ENCODE measurements at places on chromosomes 4 and X. TPM values are rescaled to one million over a fixed set of nuclear protein-coding genes. Genes with fewer than 3 reads are reported as not detected.

GRCh38 chr4:242121-242848, 63.0 kb downstream of the ZNF732 start:
- no peaks in the 10 kb centered on the region for H3K4me1 ChIP-seq
- peak overlapping the region; percentile 31 for H3K4me3 ChIP-seq
- no peaks in the 10 kb centered on the region for H3K36me3 ChIP-seq
- peak; percentile 66 for DNase-seq
- H3K27ac ChIP-seq: no peak overlapping the region
- no peaks in the 10 kb centered on the region for H3K27me3 ChIP-seq

The TGIF2LX gene
- total RNA-seq: not detected

- no peaks in the 10 kb centered on the region for H3K36me3 ChIP-seq
- no peak for DNase-seq
- H3K27ac ChIP-seq: no peak overlapping the region
- H3K27me3 ChIP-seq: no peaks in the 10 kb centered on the region
- no peak overlapping the region for H3K4me3 ChIP-seq
Observed at GRCh38 chr4:106255195-106255594, 60.8 kb downstream of the TBCK start.

DNA sequence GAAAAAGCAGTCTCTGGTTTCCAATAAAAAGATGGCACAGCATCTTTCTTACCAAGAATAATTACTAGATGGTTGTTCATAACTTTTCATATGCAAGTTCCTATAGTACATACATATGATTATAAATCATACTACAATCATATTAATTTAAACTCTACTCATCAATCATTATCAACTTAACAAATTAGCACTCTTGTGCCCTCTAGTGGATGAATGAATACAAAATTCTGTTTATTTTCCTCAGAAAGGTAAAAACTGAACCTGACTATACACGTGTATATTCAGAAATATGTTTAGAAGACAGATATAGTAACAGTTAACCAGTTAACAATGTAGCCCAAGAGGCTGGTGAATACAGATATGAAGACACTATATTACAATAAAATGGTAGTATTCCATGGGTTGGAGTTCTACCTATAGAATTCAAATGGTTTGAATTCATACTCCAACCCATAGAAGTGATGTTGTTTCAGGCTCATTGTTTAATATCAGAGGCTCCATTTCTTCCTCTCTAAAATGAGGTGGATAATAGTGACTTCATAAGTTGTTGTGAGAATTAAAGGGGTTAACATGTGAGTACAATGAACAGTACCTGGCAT, 100.0 kb downstream of the ADAMTS3 start:
- no peaks in the 10 kb centered on the region for H3K4me1 ChIP-seq
- no peaks in the 10 kb centered on the region for H3K27me3 ChIP-seq
- no peak overlapping the region for H3K27ac ChIP-seq
- no peaks in the 10 kb centered on the region for H3K36me3 ChIP-seq
- no peak for DNase-seq
- no peak overlapping the region for H3K4me3 ChIP-seq

GRCh38 chr4:120000591-120001296, 65.9 kb downstream of the MAD2L1 start:
- H3K4me1 ChIP-seq: no peaks in the 10 kb centered on the region
- no peak overlapping the region for H3K27ac ChIP-seq
- no peaks in the 10 kb centered on the region for H3K27me3 ChIP-seq
- no peak overlapping the region for H3K4me3 ChIP-seq
- no peak for DNase-seq
- H3K36me3 ChIP-seq: no peaks in the 10 kb centered on the region

DNA sequence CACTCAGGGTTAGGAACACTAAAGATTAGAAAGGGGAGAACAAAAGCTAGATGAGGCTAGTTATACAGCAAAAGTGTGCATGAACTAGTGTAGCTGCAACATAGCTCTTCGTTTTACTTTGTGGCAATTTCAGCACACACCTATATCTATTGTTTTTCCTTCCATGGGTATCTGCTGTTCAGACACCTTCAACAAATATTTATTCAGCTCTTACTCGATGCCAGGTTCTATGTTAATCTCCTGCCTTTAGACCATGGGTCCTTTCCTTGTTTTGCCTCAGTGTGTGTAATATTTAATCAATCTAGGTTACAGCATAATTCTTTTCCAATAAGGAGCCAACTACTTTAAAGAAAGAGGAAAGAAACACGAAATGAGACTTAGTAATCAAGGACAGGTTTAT, 10.4 kb upstream of the FAM9A start:
- no peaks in the 10 kb centered on the region for H3K4me1 ChIP-seq
- no peak for DNase-seq
- H3K27ac ChIP-seq: no peak overlapping the region
- H3K27me3 ChIP-seq: no peaks in the 10 kb centered on the region

DNA sequence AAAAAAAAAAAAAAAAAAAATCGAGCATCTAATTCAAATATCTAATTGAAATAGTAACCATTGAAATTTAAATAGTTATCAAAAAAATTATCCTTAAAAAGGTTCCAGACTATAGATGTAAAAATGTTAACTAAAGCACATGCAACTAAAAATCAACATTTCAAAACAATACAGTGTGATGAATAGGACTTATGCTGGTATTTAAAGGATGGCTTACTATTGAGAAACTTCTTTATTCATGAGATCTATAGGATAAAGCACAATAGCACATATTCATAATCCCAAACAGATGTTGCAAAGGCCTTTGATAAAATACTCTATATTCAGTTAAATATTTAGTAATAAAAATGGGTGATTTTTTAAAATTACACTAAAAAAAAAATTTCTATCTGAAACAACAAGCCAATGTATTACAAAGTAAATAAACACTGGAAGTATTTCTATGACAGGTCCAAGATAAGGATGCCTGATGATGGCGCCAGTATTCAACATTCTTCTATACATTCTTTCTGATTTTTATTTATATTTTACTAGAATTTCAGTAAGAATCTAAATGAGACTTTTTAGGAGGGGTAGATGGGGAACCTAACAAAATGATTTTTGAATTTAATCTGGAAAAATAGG, 26.3 kb downstream of the DCLK2 start:
- H3K4me3 ChIP-seq: no peak overlapping the region
- no peaks in the 10 kb centered on the region for H3K4me1 ChIP-seq
- DNase-seq: no peak
- no peaks in the 10 kb centered on the region for H3K36me3 ChIP-seq

The PGAM4 gene
- 0.77 TPM for total RNA-seq

DNA sequence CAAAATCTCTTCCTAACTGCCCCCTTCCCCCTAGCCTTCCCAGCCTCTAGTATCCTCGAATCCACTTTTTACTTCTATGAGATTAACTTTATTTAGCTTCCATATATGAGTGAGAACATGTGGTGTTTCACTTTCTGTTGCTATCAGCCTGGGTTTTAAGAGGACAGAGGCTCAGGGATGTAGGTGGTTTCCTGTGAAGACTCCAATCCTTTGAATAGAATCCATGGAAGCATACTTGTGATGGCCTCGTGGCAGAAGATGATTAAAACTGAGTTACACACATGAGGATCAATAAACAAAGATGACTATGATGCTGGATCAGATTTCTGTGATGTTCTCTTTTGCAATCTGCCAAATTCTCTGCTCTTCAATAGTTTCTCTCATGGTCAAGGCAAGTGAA, 29.8 kb downstream of the CD99L2 start:
- DNase-seq: no peak
- no peak overlapping the region for H3K27ac ChIP-seq
- no peaks in the 10 kb centered on the region for H3K36me3 ChIP-seq

The AFM gene
- not detected for total RNA-seq

DNA sequence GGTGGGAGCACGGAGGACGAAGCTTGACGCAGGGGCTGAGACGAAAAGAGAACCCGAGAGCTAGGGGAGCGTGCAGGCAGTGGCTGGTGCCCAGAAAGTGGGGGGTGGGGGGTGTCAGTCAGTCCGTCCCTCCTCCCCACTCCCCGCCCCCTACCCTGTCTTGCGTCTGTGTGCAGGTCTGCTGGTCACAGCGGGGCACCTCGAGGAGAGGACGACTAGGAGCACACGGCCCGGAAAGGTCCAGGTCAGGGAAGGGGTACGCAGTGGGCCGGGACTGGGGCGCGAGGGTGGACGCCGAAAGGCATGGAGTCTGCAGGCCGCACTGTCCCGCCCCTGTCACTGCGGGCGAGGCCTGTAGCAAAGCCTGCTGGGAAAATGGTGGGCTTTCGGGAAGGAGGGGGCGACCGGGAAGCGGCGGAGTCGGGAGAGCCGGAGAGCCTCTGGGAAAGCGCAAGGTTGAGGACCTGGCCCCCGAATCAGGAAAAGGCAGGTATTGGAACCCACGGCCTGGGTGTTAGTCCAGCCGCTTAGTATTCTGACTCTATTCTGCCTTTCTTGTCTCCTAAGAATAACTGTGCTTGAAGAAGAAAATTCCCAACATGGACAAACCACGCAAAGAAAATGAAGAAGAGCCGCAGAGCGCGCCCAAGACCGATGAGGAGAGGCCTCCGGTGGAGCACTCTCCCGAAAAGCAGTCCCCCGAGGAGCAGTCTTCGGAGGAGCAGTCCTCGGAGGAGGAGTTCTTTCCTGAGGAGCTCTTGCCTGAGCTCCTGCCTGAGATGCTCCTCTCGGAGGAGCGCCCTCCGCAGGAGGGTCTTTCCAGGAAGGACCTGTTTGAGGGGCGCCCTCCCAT, 769 bp downstream of the TCEAL1 start:
- no peaks in the 10 kb centered on the region for H3K4me1 ChIP-seq
- no peaks in the 10 kb centered on the region for H3K27me3 ChIP-seq
- H3K36me3 ChIP-seq: no peaks in the 10 kb centered on the region
- DNase-seq: peak; percentile 66
- H3K4me3 ChIP-seq: peak overlapping the region; percentile 54

- no peak for DNase-seq
- no peaks in the 10 kb centered on the region for H3K36me3 ChIP-seq
- no peak overlapping the region for H3K4me3 ChIP-seq
- no peaks in the 10 kb centered on the region for H3K4me1 ChIP-seq
Observed at GRCh38 chr4:13212936-13213335, 271.2 kb downstream of the RAB28 start.

The CXCL8 gene
- 4.7 TPM for total RNA-seq

- no peaks in the 10 kb centered on the region for H3K4me1 ChIP-seq
- H3K27me3 ChIP-seq: no peaks in the 10 kb centered on the region
- no peaks in the 10 kb centered on the region for H3K36me3 ChIP-seq
- no peak overlapping the region for H3K4me3 ChIP-seq
- H3K27ac ChIP-seq: no peak overlapping the region
- no peak for DNase-seq
Observed at GRCh38 chr4:62528874-62529273, 1328.7 kb downstream of the ADGRL3 start.

The GAGE13 gene
- total RNA-seq: not detected

The TECRL gene
- not detected for total RNA-seq

The C1GALT1C1 gene
- total RNA-seq: 31.5 TPM

The MAGIX gene
- total RNA-seq: 14.7 TPM

- peak overlapping the region; percentile 41 for H3K27ac ChIP-seq
- no peaks in the 10 kb centered on the region for H3K4me1 ChIP-seq
- H3K4me3 ChIP-seq: no peak overlapping the region
- H3K36me3 ChIP-seq: no peaks in the 10 kb centered on the region
Observed at GRCh38 chr4:128387600-128388351, 100.2 kb upstream of the PGRMC2 start.

DNA sequence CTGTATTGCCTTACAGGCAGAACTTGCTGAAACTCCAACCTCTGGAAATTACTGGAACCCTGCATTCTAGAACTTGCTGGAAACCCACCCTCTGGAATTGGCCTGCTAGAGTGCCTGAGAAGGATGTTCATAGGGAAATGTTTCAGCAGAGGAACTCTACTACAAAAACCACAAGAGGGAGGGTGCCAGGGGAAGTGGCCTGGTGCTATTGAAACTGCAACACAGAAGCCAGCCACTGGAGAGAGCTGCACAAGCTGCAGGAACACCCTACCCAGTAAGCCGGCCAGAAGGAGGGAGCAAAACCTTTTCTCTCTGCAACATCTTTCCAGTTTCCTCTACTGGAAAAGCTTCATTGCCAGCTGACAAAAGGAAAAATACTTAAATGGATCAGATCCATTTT, 2.5 kb upstream of the BRWD3 start:
- H3K27me3 ChIP-seq: no peaks in the 10 kb centered on the region
- H3K4me3 ChIP-seq: no peak overlapping the region
- no peaks in the 10 kb centered on the region for H3K4me1 ChIP-seq

DNA sequence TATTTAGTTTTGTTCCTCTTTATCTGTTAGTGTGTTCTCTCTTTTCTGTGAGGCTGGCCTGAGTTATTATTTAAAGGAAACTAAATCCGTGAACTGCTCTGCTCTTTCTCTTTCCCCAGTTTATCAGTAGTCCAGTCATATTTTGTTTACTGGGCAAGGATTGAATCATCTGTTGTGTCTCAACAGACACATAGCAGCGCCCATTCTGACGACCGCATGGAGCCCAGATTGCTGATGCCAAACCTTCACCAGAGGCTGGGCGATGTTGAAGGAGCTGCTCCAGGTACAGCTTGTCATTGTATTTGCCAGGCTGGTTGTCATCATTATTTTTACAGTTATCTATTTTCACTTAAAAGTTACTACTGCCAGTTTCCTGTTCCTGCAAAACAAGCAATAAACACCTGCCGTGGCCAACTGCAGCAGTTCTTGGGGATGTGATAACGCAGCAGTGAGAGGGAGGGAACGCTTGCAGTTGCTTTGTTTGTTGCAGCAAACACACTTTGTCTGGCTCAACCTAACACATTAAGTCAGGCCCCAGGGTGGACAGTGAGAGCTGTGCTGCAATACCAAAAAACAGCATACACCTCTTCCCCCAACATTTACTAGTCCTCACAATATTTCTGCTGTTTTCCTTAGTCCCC, 10.1 kb downstream of the REELD1 start:
- H3K4me3 ChIP-seq: no peak overlapping the region
- no peaks in the 10 kb centered on the region for H3K36me3 ChIP-seq
- no peak for DNase-seq
- no peak overlapping the region for H3K27ac ChIP-seq
- no peaks in the 10 kb centered on the region for H3K27me3 ChIP-seq

DNA sequence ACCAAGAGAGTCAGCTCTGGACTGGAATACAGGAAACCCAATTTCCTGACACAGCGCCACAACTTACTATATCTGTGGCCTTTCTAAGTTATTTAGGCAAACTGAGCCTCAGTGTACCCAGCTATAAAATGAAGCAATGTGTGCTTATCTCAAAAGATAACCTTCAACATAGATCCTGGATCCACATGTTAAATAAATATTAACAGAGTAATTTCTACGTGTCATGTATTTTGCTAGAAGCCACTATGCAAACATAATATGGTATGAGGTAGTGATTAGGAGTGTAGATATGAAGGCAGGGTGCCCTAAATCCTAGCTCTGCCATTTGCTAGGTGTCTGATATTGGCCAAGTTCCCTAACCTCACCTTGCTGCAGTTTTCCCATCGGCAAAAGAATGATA, 527.0 kb downstream of the RAB28 start:
- no peaks in the 10 kb centered on the region for H3K4me1 ChIP-seq
- H3K4me3 ChIP-seq: no peak overlapping the region
- no peak for DNase-seq

The SHROOM3 gene
- total RNA-seq: 142 TPM

The PHF8 gene
- total RNA-seq: 31.0 TPM

The TMPRSS11F gene
- not detected for total RNA-seq

The CWH43 gene
- total RNA-seq: 18.2 TPM

The UNC5C gene
- 4.2 TPM for total RNA-seq
